NCI-H524 treated with DMSO at 0.1 percent for 48 hours (cell line): ENCODE measurements at places on chromosomes 11 and 22.

- DNase-seq, result peak; percentile 84
These were observed 208.5 kb downstream of the TENM4 start for GRCh38 chr11:79232346-79232745.

- DNase-seq, result no peak
These were observed 728.3 kb downstream of the METTL15 start for GRCh38 chr11:28836285-28837081.

- no peak for DNase-seq
These were observed 2.2 kb downstream of the FXYD2 start for GRCh38 chr11:117822074-117823033.

DNA sequence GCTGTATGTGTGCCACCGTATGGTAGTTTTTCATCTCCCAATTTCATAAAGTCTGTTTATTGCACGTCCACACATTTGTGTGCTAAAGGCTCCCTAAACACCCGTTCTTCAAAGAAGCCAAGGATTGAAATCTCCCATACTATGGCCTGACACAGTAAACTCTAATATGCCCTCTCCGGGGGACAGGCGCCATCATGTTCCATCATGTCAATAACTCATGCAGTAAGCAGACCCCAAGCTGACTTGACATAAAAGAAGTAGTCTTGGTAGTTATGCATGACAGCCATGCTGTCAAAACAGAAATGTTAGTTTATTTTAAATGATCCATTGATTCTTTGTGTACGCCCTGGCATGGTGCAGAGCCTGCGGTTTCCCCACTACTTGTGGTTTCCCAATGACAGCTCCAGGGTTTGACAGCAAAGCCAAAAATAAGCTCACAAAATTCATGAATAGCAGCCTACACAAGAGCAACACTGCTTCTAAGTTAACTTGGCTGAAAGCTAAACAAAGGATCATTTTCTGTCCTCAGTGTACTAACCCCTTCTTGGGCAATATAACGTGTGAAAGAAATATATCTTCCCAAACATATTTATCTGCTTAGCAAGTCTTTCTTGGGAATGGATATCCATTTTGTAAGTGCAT is 56.5 kb upstream of the CABP7 start:
- no peak for DNase-seq

DNA sequence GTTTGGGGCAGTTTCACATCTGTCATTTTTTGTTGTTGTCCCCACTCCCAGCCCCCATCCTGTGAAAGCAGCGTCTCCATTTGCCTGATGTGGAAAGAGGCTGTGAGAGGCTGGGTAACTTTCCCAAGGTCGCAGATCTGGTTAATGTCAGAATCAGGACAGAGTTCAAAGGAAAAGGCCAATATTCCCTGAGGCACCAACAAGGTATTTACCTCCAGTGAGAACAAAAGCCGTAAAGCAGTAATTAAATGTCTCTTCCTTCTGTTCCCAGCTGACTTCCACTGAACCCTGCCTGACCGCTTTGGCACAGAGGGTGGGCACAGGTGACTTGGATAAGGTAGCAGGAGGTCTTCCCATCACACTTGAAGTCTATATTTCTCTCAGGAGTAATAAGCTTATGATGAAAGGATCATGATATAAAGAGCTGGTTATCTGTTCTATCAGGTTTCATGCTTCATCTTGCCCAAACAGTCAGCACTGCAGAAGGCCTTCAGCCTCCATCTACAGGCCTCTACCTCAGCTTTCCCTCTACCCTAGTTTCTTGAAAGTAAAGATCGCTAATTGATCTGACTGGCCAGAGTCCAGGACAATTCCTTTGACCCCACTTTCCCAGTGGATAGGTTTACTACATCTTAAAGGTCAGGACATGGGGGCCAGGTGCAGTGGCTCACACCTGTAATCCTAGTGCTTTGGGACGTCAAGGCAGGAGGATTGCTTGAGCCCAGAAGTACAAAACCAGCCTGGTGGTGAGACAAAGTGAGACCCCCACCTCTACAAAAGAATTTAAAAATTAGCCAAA is 9.4 kb downstream of the C11orf91 start:
- DNase-seq, result no peak

- DNase-seq, result no peak
These were observed 75.4 kb upstream of the DDI1 start for GRCh38 chr11:103961010-103961409.

GRCh38 chr11:128910576-128910975 is 19.4 kb downstream of the KCNJ5 start:
- DNase-seq, result no peak

DNA sequence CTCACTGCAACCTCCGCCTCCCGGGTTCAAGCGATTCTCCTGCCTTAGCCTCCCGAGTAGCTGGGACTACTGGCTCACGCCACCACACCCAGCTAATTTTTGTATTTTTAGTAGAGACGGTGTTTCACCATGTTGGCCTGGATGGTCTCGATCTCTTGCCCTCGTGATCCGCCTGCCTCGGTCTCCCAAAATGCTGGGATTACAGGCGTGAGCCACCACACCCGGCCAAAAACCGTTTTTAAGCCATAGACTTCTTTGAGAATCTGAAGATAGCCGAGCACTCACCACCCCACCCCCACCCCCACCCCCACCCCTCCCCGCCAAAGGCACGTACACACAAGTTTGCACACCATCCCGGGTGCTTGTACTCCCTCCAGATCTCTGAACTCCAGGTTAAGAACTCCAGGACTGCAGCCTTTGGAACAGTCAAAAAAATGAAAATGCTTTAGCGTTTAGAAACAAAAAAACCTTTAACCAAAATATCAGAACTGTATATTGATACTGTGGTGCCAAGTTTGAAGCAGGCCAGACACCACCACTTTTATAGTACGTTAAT is 1.5 kb downstream of the CRKL start:
- DNase-seq, result no peak

DNA sequence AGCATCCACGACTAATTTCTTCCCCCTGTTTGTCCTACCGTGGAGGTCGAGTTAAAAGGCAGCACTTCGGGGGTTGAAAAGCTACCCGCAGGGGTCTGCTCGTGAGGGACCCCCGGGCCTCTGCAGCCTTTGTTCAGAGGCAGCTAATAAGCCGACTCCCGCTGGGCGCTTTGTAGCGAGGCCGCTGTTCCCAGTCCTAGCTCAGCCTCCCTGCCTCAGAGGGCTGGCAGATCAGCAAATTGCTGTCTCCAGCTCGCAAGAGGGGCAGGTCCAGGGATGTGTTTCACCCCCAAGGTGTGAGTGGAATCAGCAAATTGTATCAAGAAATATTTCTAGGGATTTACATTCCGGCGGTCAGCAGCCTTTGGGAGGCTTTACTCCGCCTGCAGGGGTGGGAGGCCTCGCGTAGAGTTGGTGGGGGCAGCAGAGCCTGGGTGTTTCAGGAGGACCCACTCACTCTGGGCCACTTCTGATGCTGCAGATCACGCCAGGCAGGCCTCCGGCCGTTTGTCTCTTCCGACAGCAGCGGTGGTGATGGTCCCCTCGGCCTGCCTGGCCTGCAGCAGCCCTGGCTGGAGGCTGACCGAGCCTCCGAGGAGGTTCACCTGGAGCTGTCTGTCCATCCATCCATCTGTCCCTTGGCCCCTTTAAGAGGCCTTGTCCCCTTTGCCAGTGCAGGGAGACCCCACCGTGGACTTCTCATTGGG is 21.6 kb upstream of the KCNQ1OT1 start:
- no peak for DNase-seq

DNA sequence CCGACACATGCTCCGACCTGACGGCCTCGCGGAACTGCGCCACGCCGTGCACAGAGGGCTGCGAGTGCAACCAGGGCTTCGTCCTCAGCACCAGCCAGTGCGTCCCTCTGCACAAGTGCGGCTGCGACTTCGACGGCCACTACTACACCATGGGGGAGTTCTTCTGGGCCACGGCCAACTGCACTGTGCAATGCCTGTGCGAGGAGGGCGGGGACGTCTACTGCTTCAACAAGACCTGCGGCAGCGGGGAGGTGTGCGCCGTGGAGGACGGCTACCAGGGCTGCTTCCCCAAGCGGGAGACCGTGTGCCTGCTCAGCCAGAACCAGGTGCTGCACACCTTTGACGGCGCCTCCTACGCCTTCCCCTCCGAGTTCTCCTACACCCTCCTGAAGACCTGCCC is 26.8 kb downstream of the TECTA start:
- DNase-seq, result no peak

DNA sequence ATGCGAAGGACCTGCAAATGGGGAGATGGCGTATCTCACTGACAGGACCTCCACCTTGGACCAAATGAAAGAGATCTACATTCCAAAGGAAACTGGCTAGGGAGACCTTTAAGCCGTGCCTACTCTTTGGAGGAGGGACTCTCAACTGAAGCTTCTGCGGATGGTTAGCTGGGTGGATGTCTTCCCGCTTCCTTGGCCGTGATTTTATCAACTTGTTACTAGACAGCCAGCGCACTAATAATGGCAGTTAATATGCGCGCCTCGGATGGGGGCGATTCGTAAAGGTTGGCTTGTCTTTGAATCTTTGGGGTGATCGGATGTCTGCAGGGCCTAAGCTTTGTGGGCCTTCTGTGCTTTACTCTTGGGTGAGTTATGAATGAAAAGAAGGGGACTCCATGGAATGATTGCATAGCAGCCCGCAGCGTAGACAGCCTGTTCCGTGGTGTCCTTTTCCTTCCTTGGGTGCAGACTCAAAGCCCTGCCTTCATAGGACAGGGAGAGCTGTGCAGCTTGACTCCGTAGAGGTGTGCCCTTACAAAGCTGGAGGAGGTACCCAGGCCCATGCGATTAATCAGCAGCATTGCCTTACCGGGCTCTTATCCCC is 1.5 kb downstream of the ZNRF3 start:
- no peak for DNase-seq

DNA sequence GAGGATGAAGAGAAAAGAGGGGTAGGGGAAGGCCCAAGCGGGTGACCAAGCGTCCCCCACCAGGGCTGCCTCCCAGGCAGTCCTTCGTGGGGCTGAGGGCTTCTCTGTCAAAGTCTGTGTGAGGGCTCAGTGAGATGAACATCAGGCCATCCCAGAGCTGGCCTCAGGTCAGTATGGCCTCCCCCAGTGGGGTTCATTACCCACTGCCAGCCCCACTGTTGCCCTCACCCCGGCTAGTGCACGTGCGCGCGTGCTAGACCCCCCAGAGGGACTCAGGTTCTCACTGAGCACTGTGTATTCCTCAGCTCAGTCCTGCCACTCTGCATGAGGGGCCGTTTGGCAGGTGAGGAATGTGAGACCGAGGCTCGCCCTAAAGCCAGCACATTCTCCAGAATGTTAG is 3.3 kb downstream of the KDELR3 start:
- no peak for DNase-seq

- no peak for DNase-seq
These were observed 6.3 kb downstream of the PHF21A start for GRCh38 chr11:46114961-46115360.

- DNase-seq, result no peak
These were observed 34.9 kb downstream of the P4HA3 start for GRCh38 chr11:74276581-74276980.

- DNase-seq, result no peak
These were observed 13.3 kb upstream of the ANO1 start for GRCh38 chr11:70064726-70065317.

GRCh38 chr11:13834463-13834862 is 128.1 kb upstream of the SPON1 start:
- no peak for DNase-seq

GRCh38 chr11:70555078-70555477 is 156.7 kb downstream of the CTTN start:
- no peak for DNase-seq

DNA sequence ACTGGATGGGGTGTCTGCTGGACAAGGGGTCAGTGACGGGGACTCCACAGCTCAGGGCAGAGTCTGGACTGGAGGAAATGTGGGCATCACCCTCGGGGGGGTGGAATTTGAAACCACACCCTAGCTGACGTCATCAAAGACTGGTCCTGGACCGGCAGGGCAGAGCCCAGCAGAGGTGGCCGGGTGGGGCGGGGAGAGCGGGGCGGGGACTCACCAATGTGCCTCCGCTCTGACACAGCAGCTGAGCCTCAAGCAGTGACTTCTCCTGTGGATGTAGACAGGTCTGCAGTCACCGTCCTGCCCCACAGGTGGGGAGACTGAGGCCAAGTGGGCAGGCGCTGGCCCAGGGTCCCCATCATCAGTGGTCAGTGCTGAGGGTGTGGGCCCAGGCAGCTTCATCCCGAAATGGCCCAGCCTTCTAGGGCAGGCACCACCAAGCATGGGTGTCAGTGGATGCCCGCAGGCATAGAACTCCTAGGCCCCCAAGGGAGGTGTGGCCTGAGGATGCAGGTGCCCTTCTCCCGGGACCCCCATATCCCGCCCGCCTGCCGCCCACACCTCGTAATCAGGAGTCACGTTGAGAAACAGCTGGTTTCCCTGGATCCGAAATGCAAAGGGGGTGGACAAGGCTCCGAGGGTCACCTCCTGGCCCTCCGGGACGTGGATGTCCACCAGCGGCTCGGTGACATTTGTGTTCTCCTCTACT is 603 bp downstream of the CDHR5 start:
- no peak for DNase-seq

- peak; percentile 6 for DNase-seq
These were observed at the start of gene LIF for GRCh38 chr22:30245985-30246813. LIF (minus strand) TSS chr22:30246759; CDS start chr22:30246695, 64 bp downstream.

GRCh38 chr11:75072582-75072981 is 24.1 kb downstream of the OR2AT4 start:
- no peak for DNase-seq

- no peak for DNase-seq
These were observed 63.5 kb downstream of the CRYBB2 start for GRCh38 chr22:25282671-25283561.

GRCh38 chr22:20909543-20910303 is 7.5 kb upstream of the CRKL start:
- no peak for DNase-seq

DNA sequence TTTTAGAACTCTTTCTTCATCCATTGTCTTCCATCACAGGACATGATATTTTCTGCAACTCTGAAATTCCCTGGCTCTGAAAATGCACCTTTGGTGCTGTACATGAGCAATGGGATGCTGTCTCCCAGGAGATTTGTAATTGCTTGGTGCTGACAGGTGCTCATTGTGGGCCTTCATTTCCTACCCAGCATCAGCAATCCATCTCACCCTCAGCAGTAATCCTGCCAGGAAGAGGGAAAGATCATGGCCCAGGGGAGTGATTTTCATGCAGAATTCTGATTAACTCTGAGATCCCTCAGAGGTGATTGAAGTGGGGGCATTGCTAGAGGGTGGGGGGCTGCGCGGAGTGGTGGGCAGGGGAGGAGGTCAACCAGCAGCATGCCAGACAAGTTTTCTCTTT is 651.7 kb downstream of the NELL1 start:
- DNase-seq, result no peak

- no peak for DNase-seq
These were observed 562 bp downstream of the SHANK2 start for GRCh38 chr11:71251761-71252268.

DNA sequence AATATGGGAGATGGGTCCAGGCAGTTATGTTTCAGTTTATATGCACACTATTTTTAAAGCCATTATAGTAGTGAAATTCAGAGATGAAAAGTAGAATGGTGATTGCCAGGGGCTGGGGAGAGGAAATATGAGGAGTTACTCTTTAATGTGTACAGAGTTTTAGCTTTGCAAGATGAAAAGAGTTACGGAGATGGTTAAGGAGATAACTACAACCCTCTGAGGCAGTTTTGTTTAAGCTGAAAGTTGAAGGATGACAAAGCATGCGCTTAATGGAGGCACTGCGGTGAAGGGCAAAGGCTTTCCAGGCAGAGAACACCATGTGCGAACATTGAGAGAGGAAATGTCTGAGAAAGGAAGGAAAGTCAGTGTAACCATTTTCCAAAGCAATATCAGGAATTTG is 18.2 kb upstream of the BMAL1 start:
- DNase-seq, result no peak

- no peak for DNase-seq
These were observed 5.3 kb downstream of the ATP5MG start for GRCh38 chr11:118406599-118407166.
